DMS79 treated with DMSO at 0.1 percent for 48 hours (cell line): ENCODE measurements at places on chromosomes 5 and 9.

DNA sequence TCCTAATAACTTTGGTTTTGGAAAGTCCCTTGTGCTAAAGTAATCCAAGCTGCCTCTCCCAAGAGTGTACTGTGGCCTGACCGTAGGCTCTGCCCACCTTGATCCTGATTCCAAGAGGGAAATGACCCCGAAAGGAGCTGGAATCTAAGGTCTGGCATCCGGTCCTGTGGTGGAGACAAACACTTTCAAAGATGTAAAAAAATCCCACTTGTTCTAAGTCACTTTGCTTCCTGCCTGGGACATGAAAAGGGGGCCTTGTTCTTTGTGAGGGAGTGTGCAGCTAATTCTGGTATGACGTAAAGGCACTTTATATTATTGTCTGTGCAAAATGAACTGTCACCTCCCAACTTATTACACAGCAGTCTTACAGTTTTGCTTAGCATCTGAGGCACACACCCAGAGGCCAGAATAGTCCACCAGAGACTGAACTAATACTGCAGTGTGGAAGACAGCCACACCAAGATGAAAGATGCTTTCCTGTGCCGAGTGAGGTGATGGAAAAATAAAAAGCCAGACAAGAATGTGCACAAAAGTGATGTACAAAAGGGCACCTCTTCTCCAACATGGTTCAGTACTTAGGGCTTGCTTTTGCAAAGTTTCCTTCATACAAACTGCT lies 128.7 kb downstream of the SLC12A2 start:
- no peak for DNase-seq

GRCh38 chr9:115590011-115590410 lies 472.1 kb upstream of the TNC start:
- no peak for DNase-seq

- no peak for DNase-seq
Measured at GRCh38 chr5:115355767-115356381, 59.4 kb upstream of the CCDC112 start.

DNA sequence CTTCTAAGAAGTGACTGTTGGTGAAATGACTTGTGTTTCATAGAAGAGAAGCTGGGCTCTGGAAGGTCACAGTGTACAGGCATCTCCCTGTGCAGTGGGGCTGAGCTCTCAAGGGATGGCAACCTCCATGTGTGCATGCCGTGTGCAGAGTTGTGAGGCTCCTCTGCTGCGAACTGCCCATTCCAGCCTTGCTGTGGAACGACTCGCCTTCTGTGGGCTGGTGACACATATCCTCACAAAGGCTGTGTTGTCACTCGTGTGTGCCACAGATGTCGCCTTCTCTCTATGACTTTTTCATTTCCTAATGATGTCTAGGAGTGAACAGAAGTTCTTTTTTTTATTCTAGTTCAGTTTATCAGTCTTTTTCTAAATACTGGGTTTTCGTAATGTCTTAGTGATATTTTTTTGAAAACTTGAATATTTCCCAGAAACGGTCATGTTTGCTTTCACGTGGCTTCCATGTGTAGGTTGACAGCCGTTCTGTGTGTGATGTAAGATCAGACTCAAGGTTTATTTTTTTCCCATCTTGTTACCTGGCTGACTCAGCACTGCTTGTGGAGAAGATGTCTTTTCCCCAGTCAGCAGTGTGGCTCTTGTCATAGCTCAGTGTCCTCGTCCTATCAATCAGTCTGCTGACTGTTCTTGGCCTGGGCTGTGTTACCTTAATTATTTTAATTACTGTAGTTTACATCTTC lies 57.3 kb upstream of the CACNA1B start:
- DNase-seq: no peak

DNA sequence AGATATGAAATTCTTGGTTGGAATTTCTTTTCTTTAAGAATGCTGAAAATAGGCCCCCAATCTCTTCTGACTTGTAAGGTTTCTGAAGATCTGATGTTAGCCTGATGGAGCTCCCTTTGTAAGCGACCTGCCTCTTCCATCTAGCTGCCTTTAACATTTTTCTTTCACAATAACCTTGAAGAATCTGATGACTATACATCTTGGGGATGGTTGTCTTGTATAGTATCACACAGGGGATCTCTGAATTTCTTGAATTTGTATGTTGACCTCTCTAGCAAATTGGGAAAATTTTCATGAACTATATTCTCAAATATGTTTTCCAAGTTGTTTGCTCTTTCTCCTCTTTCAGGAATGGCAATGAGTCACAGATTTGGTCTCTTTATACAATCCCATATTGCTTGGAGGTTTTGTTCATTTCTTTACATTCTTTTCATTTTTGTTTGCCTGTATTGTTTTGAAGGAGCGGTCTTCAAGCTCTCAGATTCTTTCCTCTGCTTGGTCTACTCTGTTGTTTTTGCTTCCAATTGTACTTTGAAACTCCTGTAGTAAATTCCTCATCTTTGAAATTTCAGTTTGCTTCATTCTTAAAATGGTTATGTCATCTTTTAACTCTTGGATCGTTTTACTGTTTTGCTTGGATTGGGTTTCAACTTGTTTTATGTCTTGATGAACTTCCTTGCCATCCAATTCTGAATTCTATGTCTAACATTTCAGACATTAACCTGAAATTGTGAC lies 245.2 kb upstream of the TARS1 start:
- no peak for DNase-seq

DNA sequence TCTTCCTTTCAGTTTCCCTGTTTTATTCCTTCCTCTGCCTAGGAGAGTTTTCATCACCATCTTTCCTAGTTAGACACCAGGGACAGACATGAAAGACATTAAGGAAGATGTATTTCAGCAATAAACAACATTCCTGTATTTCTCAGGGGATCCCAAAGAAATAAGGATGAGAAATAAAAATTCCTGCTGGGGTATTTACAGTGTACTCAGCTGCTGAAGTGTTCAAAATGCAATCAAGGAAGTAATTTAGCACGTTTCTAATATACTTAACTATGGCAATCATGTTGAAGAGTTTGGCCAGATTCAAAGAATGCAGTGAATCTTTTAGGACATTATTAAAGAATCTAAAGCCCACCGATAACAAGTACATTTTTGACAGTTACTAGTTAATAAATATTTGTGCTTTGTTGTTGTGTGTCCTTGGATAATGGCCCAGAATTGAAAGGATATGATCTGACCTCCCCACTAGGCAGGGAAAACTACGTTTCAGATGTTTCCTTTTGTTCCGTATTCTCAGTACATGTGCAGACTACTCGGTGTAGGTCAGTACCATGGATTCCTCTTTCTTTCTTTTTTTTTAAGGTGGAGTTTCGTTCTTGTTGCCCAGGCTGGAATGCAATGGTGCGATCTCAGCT lies 46.8 kb downstream of the INIP start:
- DNase-seq: no peak

DNA sequence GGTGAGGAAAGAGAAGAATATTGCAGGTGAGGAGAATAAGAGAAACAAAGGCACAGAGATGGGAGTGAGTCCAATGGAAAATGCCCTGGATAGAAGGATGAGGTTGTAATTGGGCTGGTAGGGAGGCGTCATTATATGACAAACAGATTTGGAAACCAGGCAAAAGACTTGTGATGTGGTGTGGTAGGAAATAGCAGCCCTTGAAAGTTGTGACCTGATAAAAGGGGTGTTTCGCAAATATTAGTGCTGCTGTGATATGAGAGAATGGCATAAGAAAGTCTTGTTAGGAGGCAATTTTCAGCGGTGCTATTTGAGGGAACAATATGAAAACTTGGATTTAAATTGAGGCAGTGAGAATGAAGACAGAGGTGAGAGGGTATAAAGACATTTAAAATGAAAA lies 217.5 kb upstream of the ACTBL2 start:
- DNase-seq: no peak

DNA sequence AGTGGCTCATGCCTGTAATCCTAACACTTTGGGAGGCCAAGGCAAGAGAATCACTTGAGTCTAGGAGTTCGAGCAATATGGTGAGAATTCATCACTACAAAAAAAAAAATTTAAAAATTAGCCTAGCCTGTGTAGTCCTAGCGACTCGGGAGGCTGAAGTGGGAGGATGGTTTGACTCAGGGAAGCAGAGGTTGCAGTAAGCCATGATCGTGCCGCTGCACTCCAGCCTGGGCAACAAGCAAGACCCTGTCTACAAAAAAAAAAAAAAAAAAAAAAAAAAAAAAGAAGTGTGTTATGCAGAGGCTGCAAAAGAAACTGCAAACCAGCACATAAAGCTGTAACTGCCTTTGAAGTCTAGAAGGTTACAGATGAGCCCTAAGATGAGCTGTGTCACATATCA lies 116.9 kb upstream of the SLC1A3 start:
- no peak for DNase-seq

DNA sequence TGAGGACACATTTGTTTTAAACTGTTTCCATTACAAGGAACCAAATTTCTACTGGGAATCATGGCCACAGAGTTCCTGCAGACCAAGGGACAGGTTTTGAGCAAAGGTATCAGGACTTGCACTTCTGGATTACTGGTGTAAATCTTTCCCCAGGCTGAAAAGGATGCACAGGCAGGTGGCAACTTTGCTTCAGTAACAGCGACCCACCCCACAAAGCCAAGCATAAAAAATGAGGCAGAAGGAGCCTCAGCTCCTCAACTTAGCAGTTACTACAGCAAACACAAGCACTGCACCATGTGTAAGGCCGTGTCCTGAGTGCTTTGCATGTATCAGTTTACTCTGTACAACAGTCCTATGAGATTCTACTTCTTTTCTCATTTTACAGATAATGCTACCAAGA lies 251.9 kb downstream of the EBF1 start:
- DNase-seq: no peak

DNA sequence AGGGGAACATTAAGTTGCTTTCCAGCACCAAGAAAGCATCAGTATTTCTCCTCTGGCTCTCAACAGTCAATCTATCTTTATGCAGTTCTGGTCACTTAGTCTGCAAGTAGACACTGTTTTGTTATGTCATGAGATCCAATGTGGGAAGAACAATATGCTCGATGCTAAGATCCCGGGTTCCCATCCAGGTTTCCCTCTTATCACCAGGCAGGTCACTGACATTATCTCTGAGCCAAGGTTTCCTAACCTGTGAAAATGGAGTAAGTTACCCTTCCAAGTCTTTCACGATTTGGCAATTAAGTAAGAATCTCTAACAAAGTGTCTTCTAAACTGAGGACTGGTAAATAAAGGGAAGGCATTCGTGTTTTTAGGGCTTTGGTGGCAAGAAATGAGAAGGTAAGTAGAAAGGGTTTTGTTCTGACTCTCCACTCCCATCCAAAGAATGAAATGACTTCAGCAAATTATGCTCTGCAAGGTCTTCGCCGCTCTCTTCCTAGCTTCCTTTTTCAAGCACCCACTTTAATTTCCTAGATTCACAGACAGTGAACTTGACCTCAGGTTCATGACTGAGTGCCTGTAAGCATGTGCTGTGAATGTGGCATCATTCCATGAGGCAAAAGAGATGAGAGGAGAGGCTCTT lies 86.4 kb downstream of the DCP2 start:
- DNase-seq: no peak

DNA sequence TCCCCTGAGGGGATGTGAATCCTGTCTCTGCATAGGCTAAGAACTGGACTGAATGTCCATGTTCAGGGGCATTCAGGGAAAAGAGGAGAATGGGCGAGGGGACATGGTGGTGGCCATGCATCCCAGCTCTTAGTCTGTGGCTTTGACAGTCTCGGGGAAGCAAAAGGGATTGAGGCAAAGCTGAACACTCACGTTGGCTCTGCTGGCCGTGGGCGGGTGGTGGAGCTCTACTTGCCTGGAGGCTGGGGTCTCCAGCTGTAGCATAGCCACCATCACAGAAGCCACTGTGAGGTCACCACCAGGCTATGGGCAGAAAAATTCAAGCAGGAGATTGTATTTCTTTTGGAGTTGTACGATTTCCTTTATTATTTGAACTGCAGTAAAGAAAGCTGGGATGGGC lies 4.1 kb downstream of the GARIN3 start:
- no peak for DNase-seq

DNA sequence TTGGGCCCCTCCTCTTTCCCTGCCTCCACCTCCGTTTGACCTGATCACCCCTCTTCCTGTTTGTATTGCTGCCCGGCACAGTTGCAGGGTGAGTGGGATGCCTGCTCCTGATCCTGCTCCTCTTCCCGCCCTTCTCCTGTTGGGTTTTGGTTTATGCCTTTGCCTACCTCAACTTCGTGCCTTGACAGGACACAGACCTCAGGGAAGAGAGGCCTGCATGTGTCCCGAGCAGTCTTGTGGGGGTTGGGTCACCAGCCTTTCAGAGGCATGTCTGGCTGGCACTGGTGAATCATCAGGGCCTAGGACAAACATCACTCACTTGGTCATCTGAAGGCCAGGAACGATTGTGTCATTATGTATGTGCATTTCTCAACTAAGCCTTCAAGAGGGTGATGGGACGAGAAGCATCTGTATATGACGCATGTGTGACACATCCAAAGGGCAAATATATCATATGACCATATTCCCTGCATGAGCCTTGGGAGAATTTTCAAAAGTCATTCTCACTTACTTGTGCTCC lies 56.9 kb downstream of the NPR3 start:
- DNase-seq: no peak

DNA sequence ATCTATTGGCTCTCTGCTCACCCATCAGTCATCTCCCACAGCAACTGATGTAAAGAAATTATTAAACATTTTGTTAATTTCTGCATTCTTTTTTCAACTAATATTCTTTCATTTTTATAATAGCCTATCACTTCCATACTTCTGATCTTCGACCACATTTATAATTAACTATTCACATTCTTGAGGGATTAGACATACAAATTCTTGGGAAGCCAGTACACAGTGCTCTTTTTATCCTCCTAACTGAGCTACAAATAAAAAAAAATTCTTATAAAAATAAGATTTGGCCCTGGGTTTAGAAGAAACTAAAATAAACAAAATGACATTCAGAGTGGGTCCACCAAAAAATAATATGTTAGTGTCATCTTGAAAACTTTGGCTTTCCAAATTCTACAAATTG lies 103.7 kb upstream of the ITGA1 start:
- no peak for DNase-seq

- DNase-seq: peak; percentile 24
Measured at GRCh38 chr9:89886281-89886700, 281.5 kb downstream of the GADD45G start.

DNA sequence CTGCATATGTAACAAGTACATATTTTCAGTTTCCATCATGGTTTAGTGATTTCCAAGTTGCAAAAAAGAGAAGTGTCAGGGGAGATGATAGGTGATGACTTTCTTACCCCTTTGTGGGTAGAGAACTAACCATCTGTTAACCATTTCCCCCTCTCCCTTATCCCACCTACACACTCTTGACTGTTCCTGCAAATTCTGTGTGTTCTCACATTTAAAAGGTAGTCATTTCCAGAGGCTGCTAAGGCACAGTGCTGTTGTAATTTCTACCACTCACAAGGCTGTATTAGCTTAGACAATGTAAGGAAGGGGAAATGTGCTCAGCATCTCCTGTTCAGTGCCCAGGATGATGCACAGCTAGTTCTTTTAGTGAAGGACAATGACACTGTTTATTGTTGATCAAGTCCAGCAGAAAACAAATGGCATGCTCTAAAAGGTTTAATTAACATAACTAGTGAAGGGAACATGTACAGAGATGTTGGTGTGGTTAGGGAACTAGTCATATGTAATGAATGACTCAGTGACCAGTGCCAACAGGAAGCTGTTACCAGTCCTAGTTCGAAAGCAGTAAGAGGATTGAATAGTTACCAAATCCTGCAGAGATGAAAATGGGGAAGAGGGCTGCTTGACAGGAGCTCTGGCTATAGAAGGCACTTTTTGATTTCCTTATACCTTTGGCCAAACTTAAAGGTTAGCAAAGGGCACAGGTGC lies 165.1 kb downstream of the PLK2 start:
- no peak for DNase-seq

GRCh38 chr5:38925154-38925925 lies 79.5 kb downstream of the OSMR start:
- DNase-seq: no peak
